ENCODE measurements at places on chromosomes 3 and 15.

DNA sequence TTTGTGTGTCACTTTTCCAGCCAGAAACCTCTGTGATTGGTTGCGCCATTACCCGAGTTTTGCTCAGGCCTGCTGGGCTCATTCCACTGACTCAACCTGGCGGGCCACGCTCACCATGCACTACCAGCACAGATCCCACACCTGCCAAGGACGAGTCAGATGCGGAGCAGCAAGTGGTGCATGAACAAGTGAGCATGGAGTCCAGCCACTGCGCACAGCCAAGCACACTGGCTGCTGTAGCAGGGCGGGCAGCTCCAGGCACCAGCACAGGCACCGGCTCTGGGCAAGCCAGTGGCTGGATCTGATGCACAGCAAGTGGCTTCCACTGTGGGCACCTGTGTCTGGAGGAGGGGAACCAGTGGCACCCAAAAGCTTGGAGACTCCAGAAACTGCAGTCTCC is 110.4 kb downstream of the CBLB start:
- no peak for DNase-seq

DNA sequence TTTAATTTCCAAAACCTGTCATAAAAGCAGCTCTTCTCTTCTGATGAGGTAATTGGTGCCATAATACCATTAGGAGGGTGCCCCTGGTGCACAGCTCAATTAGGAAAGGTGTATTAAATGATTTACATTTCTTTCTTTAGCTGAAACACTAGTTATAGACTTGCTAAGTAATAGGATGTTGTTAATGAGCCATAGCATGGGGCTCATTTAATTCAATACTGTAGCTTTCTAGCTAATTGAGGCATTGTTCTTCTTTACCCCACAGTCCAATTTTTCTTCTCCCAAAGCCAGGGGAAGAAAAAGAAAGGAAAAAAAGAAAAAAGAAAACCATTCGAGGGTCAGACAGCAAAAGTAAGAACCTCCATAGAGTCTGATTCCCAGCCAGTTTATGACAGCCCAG is 164.0 kb upstream of the HES1 start:
- DNase-seq: no peak

GRCh38 chr3:187976365-187976900 is 177.5 kb upstream of the LPP start:
- DNase-seq: no peak

- no peak for DNase-seq
These were observed 8.0 kb downstream of the CEP152 start for GRCh38 chr15:48802867-48803266.

DNA sequence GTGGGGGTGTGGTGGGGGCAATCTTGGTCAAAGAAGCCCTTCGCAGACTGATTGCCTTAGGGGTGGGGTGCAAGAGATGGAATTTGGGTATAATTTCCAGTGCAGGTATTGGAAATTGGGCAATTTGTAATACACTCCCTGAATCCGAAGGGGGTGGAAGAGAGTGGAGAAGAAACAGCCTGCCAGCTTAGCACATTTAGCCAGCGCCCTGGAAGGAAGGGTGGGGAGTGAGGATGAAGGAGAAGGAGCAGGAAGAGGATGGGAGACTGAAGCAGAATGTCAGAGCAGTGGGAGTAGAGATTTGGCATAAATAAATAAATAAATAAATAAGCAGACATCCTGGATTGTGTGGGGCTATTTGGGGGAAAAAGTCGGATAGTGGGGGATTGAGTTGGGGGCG is 1.6 kb downstream of the GAP43 start:
- DNase-seq: no peak

DNA sequence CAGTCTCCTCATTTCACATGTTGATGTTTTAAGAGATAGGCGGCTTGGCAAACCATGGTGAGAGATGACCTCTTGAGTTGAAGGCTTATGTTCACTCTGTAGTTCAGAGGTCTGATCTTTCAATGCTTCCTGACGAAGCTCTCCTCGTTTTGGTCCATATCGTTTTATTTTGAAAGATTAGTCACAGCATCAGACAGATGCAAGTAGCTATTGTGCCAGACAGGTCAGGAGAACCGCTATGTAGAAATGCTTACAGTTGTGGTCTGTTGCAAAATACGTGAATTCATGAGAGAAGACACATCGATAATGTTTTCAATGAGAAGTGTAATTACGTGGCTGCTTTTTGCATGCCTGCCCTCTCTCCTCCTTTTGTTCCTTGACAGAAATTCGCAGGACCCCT is 47.5 kb downstream of the CHL1 start:
- no peak for DNase-seq

DNA sequence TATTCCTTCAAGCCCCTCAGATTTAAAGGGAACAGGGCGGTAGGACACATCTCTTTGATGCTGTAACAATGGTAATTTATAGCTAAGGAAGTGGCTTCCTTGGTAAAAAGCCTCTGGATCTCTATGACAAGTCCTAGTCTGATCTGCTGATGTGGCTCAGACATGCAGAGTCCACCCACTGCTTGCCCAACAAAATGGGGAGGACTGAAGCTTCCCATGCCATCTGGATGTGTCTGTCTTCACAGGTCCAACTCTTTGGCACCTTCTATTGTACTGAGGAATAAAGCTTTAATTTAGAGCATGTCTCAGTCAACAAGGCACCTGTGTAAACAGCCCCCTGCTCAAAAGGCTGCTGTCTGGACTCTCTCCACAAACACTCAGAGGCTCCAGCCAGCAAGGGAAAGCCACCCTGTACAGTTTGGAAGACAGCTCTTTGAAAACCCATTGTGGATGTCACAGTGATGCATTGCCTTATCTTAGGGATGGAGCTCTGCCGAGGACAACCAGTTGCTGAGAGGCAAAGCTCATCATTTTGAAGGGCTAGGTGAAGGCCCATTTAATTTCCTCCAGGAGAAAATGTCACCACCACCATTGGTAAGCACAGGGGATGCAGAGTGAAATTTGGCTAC is 348.6 kb upstream of the GRM7 start:
- DNase-seq: no peak

DNA sequence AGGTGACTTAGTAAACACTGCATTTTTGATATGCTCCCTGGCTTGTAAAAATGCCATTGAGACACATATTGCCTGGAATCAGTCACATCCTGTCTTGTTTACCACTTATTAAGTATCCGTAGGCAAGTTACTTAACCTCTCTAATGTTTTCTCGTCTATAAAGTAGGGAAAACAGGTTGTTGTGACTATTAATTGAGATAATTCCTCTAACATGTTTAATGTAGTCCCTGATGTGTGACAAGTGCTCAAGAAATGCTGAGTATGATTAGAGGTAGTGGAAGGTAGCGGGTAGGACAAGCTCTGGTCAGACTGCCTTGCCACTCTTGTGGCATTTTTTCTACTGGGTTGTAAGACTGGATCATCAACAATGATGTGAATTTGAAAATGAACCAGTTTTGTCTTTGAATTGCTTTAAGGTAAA is 54.1 kb downstream of the NFKBIZ start:
- no peak for DNase-seq

- no peak for DNase-seq
These were observed 7.5 kb downstream of the ZNF592 start for GRCh38 chr15:84755736-84756527.

DNA sequence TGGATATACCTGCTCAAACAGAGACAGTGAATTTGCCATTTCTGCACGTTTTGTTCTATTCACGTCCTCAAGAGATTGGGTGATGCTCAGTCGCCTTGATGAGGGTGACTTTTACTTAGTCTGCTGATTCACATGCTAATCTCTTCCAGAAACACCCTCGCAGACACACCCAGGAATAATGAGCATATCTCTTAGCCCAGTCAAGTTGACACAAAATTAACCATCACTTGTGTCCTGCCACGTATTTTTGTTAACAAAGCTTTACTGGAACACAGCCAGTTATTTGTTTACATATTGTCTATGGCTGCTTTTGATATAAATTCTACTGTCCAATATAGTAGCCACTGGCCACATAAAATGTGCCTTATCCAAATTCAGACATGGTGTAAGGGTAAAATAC is 218.3 kb downstream of the FHIT start:
- no peak for DNase-seq

DNA sequence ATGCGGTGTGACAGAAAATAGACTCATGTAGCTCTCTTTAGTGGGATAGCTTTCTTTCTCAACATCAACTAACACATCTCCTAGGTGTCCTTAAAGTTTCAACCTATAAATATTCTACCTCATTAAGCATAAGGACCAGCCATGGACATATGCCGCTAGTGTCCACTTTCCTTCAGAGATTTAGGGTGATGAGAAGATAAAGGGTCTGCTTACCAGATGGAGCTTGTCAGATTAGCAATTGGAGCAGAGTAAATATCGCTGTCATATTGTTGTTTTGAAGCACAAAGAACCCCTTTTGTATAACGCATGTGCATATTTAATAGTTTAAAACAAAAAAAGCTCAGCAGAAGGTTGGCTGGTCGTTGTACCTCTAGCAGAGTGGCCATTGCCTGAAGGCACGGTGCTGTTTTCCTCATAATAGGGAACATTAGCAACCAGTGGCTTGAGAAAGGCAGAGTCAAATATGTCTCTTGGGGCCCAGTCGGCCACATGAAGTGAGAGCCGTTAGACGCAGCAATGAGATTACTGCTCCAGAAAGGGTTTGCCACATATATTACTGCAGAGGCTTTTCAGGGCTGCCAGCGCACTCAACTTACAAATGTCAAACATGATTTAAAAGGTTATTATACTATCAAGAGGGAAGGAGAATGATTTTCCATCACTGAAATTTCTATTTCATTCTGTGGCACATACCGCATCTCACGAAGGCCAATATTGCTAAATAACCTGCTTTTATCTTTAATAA is 264.2 kb downstream of the ROBO2 start:
- DNase-seq: no peak

- no peak for DNase-seq
These were observed 262.6 kb upstream of the MCTP2 start for GRCh38 chr15:93968773-93969172.

- DNase-seq: peak; percentile 83
These were observed 86.2 kb upstream of the PIAS1 start for GRCh38 chr15:67967871-67968431.

GRCh38 chr15:26038693-26039092 is 175.6 kb upstream of the ATP10A start:
- DNase-seq: peak; percentile 28

DNA sequence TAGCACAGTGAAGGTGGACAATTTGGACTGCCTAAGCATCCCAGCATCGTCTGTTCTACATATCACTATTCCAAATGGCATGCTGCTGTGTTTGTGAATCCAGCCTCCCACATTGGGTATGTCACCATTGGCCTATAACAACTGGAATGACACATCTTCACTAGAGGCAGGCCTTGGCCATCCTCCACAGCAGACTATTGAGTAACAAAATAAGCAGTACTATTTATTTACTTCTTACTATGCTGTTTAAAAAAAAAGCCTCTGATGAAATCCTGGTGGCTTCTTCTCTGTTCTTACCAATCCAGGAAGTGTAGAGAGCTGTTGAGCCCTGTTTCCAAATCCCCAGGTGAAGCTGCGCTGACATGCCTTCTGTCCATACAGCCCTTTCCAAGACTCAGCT is 30.6 kb upstream of the CERS3 start:
- DNase-seq: no peak

- no peak for DNase-seq
These were observed 17.5 kb downstream of the HDC start for GRCh38 chr15:50247819-50248655.

GRCh38 chr15:93135459-93135858 is 46.4 kb upstream of the RGMA start:
- DNase-seq: no peak

- peak; percentile 72 for DNase-seq
These were observed at the start of gene ARPIN for GRCh38 chr15:89912674-89913396. Gene ARPIN (minus strand): TSS chr15:89912952. CDS start chr15:89912835, 117 bp downstream.

GRCh38 chr3:141388823-141389621 is 20.7 kb downstream of the ZBTB38 start:
- no peak for DNase-seq

- no peak for DNase-seq
These were observed 34.5 kb upstream of the TM2D3 start for GRCh38 chr15:101686718-101687117.

DNA sequence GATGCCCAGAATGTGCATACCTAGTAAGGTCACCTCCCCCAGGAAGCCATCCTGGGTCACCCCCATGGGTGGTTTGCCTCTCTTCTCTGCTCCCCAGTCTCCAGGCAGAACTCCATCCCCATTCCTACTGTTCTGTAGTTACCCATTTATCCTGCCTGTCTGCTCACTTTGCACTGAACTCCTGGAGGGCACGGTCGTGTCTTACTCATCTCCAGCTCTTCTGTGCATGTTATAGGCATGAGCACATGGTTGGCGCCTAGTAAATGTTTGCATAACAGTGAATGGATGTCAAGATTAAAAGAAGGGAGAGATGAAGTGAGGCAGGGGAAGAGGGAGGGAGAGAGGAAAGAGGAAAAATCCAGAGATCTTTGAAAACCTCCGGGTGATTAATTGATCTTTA is 208.4 kb upstream of the TRIM42 start:
- DNase-seq: no peak

DNA sequence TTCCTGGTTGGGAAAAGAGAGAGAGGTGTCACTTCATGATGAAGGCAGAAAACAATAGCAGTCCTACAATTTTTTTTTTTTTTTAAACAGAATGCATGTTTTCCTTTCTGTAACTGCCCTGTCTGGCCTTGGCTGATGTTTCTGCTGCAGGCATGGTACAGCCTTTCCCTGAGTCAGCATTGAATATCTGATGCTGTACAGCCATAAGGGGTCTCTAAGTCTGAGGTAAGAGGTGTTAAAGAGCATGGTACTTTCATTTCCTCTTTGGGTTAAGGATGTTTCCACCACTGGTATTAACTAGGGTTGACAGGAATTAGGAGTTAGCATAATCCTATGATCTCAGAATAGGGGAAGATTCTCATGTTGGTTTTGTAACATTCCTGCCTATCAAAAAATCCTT is 147.4 kb downstream of the CHST2 start:
- no peak for DNase-seq

DNA sequence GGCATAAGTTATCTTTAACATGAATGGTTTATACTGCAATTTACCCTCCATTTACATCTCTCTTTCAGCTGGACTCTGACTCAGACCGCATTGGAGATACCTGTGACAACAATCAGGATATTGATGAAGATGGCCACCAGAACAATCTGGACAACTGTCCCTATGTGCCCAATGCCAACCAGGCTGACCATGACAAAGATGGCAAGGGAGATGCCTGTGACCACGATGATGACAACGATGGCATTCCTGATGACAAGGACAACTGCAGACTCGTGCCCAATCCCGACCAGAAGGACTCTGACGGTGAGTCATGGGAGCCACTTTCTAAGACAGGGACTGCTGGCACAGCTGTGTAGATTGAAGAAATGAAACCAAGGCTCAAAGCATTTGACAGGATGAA is 11.6 kb downstream of the THBS1 start:
- DNase-seq: no peak

DNA sequence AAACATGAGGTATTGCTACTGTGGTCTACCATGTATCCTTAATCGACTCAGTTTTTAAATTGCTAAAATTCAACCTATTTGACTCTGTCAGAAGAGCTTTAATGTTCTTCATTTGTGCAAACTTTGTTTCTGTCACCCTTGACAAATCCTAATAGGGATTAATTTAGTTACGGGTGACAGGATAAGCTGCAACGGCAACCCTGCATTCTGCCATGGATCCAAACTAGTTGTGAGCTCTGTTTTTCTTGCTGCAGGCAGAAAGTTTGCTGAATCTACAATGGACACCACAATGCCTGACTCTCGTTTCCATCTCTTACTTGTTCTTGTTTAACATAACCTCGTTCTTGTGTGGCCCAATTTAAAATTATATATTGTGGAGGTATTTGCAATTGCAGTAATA is 352.3 kb downstream of the ROBO2 start:
- no peak for DNase-seq

Measured in WTC11 (cell line).